ENCODE measurements at places on chromosomes 16 and 17.

- no peak for DNase-seq
These were observed 23.0 kb downstream of the TSPOAP1 start for GRCh38 chr17:58305626-58306025.

DNA sequence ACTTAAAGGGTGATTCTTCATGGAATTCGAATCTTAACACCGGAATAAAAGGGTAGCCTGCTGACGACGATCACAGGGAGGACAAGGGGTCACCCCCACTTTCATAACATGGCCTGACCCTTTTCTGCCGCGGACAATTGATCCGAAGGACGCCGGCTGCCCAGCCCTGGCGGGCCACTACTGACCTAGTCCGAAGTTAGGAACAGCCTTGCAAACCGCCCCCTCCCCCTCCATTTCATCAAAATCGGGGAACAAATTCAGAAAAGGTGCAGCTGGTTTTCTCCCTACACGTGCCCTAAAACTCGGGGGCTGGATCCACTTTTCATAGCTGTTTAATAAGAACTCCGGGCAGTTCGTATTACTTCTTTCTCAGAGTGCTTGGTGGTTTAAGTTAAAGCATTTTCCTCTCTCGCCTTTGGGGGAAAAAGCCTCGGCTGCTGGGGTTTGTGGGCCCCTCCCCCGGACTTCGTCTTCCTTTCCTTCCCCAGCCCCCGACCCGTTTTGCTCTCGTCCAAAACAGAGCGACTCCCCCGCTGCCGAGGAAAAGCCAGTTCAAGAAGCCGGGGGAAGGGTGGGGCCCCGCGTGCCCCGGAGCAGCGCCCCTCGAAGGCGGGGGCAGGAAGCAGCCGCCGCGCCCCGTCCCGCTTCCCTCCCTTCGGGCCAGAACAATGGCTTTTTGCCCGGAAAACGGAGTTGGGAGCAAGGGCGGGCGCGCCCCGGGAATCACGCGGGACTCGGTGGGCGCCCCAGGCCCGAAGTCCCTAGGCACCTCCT, 641 bp upstream of the CBX2 start:
- DNase-seq, result no peak

GRCh38 chr16:24670623-24671454, 58.6 kb upstream of the TNRC6A start:
- no peak for DNase-seq

DNA sequence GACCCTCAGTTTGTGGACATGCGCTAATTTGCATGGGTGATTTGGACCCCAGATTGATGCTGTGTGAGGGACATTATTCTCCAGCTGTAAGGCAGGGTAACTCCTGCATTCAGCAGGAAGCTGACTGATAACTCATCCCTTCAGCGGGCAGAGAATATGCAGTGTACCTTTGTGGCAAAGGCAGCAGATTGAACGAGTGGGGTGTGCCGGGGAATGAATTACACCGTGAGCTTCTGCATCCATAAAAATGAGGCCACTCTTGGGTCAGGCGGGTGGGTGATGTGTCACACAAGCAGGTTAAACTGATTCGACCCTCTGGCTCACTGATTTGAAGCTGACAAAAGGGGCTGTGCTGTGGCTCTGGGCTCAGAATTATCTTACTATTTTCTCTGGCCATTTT, 128.9 kb upstream of the PMFBP1 start:
- no peak for DNase-seq

DNA sequence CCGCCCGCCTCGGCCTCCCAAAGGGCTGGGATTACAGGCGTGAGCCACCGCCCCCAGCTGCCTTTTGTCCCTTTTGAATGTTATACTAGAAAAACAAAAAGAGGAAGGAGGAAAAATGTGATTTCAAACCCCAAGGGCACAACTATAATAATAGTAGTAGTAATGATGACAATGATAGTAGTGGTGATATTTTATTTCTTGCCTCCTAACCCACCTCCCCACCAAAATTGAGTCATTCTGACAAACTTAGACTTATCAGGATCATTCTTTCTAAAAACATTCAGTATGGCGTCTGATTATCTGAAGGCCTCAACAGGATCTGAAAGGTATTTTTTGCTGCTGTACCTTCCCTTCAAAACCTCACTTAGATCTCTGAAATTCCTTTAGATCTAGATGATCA, 13.6 kb downstream of the GPATCH8 start:
- no peak for DNase-seq

DNA sequence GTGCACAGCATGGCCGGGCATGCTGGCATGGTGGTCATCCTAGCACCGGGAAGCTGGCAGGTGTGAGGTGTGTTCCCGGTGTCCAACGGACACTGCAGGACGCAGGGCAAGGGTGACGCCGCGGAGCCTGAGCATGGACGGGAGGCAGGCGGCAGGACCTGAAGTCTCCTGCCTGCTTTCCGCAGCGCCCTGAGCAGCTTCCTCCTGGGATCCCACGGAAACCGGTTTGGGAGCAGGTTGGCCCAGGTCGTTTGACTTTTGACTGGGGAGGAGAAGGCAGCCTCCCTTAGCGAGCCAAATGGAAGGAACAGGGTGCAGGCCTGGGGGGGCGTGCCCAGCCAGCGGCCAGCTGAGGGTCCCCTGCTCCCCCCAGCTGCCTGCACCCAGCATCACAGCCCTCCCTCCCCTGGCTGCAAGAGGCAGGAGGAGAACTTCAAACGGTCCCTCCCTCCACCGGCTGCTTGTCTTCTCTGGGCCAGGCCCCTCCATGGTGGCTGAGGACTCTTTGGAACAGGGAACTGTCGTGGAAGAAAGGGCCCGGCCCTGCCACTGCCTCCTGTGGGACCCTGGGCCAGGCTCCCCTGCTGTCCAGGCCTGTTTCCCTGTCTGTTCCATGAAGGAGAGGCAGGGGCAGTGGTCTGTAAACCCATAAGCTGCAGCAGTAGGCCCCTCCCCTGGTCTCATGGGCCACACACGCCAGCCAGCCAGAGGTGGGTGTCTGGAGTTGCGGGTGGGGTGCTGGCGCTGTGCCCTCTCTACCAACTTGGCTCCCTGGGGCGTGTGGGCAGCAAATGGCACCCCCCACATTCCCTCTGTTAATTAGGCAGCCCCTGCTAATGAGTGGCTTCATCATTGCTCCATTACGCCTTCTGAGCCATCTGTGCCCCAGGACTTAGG, 7.8 kb upstream of the ADGRG1 start:
- DNase-seq, result no peak

DNA sequence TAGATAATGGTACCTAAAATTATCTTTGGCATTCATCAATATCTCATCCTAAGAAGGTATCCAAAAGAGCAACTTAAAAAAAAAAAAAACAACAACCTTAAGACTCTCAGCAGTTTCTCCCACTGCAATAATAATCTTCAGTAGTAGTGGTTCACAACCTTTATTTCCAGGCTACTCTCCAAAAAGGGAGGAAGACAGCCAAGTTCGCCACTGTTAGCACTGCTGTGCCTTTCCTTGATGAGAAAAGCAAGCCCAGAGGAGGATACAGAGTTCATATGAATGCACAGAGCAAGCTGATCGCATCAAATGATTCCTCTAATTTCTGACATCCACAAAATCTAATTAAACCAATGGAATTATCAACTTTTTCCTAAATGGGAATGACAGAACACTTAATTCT, 199.4 kb downstream of the AATF start:
- DNase-seq, result no peak

DNA sequence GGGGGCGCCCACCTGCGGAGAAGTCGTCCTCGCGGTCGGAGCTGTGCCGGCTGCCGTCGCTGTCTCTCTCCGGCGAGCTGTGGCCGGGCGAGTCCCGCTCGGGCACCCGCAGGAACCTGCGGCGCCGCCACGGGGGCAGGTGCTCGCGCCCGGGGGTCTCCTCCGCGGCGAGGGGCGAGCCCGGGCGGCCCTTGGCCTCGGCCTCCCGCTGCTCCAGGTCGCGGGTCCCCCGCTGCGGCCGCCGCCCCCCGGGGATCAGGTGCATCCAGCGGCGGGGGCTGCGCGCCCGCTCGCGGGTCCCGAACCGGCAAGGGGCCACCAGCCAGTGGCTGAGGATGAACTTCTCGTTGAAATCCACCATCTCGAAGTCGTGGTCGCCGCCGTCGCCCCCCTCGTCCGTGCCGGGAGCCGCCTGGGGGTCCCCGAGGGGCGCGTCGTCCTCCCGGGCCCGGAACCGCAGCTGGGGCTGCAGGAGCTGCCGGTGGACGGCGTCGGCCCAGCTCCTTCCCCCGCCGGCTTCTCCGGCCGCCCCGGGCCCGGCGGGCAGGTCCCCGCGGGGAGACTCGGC, 41.4 kb upstream of the BHLHA9 start:
- DNase-seq, result no peak

DNA sequence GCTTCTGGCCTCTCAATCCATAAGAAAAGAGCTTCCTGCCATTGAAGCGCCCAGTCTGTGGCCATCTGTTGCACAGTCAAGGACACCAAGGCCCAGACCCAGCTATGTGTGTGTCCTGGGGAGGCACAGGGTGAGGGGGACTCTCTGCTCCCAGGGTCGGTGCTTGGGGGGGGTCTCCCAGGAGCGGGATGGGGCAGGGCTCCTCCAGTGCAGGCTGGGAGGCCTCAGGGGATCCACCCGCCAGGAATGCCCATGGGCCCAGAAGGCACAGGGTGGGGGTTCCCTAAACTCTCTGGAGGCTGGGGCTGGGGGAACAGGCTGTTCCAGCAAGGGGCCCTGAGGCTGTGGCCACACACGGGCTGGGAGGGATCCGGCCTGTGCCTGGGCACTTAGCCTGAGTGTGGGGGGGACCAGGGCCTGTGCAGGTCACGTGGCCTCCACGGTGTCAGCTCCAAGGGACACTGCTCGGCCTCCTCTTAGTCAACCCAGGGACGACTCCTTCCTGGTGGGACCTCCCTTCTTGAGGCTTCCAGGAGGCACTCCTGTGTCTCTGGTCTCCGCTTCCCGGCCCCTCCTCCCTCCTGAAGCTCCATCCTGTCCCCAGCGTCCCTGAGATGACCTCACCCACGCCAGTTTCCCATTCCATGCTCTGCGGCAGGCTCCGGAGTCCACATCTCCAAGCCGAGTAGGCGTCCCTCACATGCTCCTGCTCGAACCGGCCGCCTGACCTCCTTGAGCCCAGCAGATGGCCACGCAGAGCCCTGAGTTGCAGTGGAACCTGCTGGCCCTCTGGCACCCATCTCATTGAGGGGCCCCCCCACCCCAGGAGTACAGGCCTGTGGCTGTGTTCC, 23.1 kb upstream of the BAHCC1 start:
- DNase-seq, result no peak

DNA sequence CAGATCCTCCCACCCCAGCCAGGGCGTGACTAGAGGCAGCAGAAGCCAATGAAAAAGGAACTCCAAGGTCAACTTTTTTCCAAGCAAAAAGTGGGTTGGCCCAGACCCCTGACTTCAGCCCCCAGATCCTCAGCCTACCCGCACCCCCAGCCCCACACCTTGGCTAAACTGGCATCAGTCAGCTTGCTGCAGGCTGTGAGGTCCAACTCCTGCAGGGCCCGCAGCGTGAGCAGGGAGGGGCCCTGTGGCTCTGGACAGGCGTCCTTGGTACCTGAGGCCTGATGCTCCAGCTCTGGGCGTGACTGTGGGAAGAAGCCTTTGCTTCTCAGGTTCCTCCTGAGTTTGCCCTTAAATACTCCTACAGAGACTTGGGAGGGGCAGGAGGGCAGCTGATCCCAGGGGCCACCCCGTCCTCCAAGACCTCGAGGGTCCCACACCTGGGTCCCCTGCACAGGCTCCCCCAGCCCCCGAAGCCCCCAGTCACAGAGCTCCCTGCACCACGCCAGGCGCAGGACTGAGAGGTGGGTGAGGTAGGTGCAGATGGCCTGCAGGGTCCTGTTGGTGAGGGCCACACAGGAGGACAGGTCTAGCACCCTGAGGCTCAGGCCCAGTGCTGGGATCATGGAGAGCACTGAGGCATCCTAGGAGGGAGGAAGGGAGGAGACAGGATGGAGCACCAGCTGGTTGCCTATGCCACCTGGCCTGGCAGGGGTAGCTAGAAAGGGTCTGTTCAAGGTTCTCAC, 9.4 kb downstream of the ELMO3 start:
- no peak for DNase-seq

DNA sequence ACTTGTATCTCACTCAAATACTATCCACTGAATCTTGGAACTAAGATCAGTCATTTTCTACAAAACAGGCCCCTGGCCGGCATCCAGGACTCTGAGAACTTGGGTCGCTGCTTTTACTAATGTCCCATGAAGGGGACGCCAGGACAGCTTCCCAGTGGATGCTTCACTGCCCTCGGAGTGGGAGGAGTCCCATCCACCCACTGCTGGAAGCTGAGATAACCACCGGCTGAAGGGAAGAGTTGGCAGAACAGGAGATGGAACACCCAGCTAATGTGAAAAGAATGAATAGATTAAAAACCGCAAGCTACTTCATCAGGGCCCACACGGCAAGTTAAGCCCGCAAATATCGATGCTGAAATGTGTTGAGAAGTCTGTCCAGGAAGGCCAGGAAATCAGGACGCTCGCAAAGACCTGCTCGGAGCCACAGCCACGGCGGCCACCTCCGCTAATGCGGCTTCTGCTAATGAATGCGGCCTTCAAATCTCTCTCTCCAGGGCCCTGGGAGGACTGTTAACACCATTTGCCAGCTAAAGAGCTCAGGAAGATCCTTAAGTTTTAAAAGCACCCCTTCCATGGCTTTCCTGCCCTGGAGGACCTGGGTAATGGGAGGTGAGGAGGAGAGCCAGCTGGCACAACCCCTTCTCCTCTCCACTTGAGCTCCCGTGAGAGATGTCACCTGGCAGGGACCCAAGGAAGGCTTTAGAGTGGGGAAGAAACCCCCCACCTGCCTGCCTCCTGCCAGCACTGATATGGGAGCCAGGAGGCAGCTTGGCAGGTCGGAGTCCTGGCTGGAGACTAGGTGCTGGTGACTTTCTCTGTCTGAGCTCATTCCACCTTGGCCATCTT, 226.6 kb upstream of the RPL38 start:
- no peak for DNase-seq

DNA sequence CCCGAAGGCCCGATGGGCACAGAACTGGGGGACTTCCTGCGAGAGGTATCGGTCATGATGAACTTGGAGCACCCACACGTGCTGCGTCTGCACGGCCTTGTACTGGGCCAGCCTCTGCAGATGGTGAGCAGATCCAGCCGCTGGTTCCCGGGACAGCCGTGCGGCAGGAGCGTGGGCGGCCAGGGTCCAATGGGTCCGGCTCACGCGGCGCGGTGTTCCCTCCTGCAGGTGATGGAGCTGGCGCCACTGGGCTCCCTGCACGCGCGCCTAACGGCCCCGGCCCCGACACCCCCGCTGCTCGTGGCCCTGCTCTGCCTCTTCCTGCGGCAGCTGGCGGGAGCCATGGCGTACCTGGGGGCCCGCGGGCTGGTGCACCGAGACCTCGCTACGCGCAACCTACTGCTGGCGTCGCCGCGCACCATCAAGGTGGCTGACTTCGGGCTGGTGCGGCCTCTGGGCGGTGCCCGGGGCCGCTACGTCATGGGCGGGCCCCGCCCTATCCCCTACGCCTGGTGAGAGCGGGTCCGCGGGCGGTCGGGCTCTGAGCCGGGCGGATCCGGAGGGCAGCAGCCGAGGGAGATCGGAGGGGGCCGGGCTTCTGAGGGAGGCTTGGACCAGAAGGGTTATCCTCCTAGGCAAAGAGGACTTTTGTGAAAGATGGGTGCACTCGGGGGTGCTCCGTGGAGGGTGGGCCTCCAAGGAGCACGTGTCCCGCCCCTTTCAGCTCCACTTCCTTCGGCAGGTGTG, 3.0 kb downstream of the TNK1 start:
- DNase-seq, result peak; percentile 71

- DNase-seq, result no peak
These were observed 36.6 kb upstream of the RBFOX3 start for GRCh38 chr17:79647456-79647915.

- DNase-seq, result no peak
These were observed 1447.4 kb upstream of the GOT2 start for GRCh38 chr16:60181536-60181935.

Data from stimulated activated naive CD4-positive, alpha-beta T cell treated with Interleukin-2 at 50 U/mL for 16 hours (primary cell).